Stimulated activated CD8-positive, alpha-beta memory T cell treated with anti-CD3 and anti-CD28 coated beads, Interleukin-4, amount 100 ng/mL, for 24 hours (primary cell): ENCODE measurements at places on chromosomes 13 and 19.

- DNase-seq = no peak
Measured at GRCh38 chr19:49678985-49679770, 2.1 kb downstream of the PRMT1 start.

- no peak for DNase-seq
Measured at GRCh38 chr13:20828539-20829364, 55.0 kb upstream of the EEF1AKMT1 start.

DNA sequence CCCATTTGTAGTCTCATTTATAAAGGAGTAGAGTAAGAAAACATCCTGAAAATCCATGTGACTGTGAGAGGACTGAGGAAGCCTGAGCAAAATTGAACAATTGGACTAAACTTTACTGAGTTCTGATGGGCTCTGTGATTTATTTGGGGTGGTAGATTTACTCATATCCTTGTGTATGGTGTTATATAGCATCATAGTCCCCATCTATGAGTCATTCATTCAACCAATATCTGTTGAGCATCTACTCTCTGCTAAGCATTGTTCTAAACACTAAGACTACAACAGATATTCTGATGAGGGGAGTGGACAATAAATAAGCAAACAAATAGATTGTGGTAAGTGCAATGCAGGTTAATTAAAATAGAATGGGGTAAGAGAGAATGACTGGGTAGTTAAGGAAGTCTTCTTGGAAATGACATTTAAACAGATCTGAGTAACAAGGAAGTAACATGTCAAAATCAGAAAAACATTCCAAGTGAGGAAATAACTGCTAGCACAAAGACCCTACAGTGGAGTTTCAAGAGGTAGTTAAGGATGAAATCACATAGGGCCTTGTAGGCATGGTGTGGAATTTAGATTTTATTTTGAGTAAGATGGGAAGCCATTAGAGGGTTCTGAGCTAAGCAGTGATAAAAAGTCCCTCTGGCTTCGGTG, 36.3 kb upstream of the MLNR start:
- DNase-seq = no peak

DNA sequence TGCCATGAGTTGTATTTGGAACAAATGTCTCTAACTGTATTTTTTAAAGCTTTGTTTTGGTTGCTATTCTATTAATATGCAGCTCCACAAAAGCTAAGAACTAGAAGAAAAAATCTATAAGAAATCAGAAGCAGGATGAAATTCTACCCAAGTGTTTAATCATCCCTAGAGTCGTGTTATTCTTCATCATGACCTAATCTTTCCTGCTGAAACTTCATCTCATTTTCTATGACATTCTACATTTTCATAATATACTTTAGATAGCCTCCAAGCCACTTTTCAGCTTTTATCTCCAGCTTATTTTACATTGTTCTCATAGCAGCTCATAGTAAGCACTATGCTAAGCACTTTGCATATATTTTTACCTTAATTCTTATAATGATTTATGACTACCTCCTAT, 302.8 kb downstream of the FOXO1 start:
- DNase-seq = no peak

GRCh38 chr13:80584785-80585184, 243.9 kb upstream of the SPRY2 start:
- DNase-seq = no peak

- no peak for DNase-seq
Measured at GRCh38 chr13:52348983-52349780, 56.8 kb downstream of the THSD1 start.

DNA sequence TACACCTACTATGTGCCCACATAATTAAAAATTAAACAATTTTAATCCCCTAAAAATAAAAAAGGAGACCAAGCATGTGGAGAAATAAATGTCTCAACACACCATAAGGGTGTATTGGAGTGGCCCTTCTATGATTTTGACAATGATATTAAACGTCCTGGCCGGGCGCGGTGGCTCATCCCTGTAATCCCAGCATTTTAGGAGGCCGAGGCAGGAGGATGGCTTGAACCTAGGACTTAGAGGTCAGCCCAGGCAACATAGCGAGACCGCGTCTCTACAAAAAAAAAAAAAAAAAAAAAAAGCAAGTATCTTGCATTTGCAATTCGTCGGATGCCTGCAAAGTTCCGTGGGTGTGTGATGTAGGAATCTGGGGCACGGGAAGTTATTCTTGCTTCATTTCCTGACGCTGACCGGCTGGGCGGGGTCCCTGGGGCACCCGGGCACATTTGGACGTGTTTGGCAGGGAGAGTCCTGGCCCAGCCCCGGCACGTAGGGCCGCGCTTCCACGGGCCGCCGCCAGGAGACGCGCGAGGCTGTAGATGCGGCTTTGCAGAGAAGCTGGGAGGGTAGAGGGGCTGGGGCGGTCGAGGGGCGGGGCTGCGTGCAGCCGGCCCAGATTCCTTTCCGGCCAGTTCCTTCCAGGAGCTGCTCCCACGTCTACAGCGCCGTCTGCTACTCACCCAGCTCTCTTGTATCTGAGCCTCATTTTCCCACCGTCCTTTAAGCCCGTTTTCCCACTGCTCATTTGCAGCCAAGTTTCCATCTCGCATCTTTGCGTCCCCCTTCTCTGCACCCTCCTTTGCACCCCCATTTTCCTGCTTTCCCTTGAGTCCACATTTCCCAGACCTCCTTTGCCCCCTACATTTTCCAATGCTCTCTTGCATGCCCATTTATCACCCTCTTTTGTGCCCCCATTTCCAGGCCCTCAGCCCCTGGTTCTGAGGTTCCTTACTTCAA, 2.2 kb upstream of the TSPAN16 start:
- peak; percentile 76 for DNase-seq

- DNase-seq = peak; percentile 48
Measured at GRCh38 chr19:33416307-33417215, 43.1 kb downstream of the CEBPG start.

GRCh38 chr19:4633140-4633967, 6.0 kb upstream of the TNFAIP8L1 start:
- no peak for DNase-seq

DNA sequence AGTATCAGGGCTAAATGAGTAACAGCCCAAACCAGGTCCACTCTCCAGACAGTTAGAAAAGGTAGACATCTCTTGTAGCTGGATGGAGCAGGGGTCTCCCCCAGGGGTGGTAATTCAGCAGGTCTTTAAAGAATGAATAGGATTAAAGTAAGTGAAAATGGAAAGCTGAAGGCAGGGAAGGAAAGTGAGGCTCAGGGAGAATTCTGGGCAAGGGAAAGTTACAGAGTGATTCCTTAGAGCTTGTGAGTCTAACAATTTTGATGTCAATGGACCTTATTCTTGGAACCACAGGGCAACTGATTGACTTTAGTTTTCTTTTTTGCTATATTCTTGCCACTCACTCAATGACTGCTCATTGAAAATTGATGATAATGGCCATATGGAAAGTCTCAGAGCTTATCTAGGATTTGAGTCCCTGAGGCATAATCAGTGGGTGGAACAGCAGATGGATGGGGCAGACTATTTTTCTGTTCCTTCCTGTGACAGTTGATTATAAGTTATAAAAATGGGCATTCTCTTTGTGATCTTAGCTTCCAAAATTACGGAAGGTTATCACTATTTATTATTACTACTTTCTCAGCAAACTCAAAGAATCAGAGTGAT, 76.9 kb downstream of the LRCH1 start:
- no peak for DNase-seq

- no peak for DNase-seq
Measured at GRCh38 chr19:5291588-5292193, 48.9 kb downstream of the PTPRS start.
